ENCODE measurements at places on chromosomes 3 and 15.

DNA sequence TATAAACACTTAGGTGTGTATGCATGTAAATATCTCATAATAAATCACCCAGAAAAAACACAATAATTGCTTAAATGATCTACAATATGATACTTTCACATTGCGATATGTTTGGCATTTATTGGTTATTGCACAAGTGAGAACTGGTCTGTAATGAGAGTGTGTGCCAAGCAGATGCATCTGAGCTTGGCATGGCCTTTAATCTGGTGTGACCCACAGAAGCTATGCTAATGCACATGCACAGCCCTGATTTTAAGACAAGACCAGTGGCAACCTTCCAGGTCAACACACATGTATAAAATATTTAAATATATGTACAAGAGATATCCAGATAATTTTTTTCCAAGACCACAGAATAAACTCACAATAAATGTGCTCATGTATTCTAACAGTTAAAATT lies 42.7 kb downstream of the C2CD4A start:
- DNase-seq, result no peak

DNA sequence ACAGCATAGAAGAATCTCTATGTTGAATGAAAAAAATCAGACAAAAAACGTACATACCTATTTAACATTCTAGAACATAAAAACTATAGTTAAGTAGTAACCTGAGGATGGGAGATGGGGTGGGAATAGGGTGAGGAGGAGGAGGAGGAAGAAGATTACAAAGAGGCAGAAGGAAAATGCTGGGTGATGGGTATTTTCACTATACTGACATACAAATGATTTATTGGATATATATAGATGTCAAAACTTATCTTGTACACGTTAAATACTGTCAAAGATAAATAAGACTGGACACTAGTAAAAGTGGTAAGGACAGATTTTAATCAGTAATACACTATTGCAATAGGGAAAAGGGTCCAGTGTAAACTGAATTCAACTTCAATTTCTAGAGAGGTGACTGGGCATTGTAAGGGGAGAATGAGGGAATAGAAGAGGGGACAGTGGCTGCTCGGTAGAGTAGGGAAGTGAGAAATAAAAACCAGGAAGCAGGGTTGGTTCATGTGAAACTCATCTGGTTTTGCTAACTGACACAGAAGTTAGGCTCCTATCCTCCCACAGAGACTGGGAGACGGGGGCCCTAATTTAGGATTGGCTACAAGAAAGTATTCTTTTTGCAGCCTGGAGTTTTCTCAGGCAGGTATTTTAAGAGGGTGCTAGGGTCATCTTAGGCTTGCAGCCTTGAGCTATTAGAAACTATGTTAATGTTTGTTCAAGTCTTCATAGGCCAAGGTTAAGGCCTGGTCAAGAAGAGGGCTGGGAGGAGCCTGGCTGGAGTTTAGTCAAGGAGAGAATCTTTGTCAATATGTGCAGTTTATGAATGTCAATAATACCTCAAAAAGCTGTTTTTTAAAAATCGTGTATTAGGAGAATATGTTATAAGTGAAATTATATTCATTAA lies 15.0 kb upstream of the C15orf61 start:
- DNase-seq, result no peak

- DNase-seq, result no peak
Measured at GRCh38 chr15:94231723-94232468, 535 bp downstream of the MCTP2 start.

DNA sequence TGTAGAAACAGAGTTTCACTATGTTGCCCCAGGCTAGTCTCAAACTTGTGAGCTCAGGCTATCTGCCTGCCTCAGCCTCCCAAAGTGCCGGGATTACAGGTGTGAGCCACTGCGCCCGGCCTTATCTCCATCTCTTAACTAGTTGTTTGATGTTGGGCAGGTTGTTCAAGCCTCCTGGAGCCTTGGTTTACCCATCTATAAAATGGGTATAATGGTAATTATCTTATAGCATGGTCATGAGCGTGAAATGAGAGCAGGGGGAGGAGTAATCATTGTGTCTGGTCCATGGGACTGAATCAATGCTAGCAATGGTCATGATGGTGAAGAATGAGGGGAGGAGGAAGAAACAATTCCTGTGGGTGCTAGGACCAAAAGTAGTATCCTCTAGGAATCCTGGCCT lies 32.0 kb downstream of the SMAD3 start:
- DNase-seq, result no peak

GRCh38 chr3:16663854-16664712 lies 58.9 kb upstream of the DAZL start:
- no peak for DNase-seq

DNA sequence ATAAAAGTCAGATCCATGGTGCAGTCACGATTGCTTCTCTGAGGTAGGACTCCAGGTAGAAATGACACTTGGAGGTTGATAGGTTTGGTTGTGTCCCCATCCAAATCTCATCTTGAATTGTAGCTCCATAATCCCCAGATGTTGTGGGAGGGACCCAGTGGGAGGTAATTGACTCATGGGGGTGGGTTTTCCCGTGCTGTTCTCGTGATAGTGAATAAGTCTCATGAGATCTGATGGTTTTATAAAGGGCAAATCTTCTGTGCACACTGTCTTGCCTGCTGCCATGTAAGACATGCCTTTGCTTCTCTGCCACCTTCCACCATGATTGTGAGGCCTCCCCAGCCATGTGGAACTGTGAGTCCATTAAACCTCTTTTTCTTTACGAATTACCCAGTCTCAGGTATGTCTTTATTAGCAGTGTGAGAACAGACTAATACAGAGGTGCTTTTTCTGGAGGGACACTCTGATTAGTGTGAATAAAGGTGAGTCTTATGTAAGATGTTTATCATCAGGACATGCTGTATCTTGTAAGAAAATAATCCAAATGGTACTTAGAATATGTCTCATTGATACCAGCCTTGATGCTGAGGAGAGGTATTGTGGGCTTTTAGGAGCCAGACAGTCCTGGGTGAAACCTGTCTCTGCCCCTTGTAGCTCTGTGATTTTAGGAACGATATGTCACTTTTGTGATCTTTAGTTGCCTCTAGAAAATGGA lies 43.0 kb downstream of the SLCO3A1 start:
- no peak for DNase-seq

GRCh38 chr3:46990573-46991374 lies 11.3 kb downstream of the NBEAL2 start:
- no peak for DNase-seq

DNA sequence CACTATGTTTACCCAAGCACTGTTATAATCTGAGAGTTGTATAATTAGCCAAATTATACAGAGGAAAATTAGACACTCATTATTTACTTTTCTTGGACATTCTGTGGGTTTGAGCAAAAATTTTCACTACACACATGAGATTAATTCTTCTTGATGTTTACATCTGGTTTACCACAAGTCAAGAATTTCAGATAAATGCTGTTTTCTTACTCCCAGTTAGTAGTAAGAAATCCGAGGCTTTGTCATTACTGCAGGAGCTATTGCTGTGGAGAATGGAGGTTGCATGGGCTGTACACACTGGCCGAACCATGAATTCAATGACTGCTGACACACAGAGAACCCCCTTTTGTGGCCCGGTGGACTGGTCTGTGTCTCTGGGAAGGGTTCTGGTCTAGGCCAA lies 207.7 kb upstream of the CFAP20DC start:
- no peak for DNase-seq

GRCh38 chr3:177109688-177110330 lies 87.5 kb downstream of the TBL1XR1 start:
- DNase-seq, result no peak

DNA sequence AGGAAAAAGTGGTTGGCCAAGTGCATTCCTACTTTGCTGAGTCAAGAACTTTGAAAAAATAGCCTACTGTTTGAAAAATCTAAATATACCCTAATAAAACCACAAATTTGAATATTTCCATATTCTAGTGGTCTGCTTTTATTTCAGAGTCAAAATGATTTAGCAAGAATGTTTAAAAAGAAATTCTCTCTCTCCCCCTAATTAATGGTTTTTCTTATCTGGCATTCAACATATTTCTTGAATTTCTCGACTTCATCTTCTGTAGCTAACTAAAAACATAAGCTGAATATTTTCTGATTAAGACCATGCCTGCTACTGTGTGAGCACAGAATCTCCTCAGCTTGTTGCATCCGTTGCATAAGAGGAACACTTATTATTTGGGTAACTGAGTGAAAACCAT lies 563.5 kb upstream of the TBL1XR1 start:
- no peak for DNase-seq

GRCh38 chr15:84953136-84953535 lies 28.5 kb upstream of the PDE8A start:
- no peak for DNase-seq

GRCh38 chr3:166759736-166760513 lies 620.2 kb downstream of the ZBBX start:
- DNase-seq, result no peak

GRCh38 chr15:100658895-100659294 lies 56.5 kb downstream of the ASB7 start:
- DNase-seq, result no peak

DNA sequence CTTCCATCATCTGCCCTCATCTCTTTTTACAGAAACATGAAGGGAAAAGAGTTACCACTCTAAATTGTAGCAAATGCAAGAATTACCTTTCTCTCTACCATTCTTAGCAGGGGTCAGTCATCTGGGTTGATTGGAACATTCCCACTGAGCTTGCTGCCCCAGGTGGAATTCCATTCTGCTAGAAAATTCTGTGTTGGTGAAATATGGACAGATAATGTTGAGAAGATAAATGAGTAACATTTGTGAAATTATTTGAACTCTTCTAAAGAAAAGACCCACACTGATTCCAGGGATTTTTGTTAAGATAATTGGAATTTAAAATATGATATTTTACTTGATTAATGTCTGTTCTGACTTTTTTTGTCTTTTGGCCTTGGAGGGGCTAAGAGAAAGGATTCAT lies 11.0 kb upstream of the CPA3 start:
- no peak for DNase-seq

DNA sequence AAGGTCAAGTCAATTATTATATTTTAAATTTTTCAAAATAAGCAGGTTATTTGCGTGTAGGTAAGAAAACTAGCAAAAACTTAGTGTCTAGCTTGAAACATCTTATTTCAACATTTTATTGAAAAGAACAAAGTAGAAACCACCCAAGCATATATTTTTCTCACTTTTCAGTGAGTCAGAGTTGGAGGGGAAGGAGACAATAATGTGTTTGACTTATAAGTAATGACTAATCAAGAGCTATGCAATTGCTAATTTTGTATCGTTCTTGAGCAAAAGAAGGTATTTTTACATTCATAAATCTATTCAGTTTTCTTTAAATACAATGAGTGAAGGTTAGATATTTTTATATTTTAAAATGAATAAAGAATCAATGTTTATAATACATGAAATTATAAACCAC lies 54.4 kb upstream of the P2RY1 start:
- DNase-seq, result no peak

DNA sequence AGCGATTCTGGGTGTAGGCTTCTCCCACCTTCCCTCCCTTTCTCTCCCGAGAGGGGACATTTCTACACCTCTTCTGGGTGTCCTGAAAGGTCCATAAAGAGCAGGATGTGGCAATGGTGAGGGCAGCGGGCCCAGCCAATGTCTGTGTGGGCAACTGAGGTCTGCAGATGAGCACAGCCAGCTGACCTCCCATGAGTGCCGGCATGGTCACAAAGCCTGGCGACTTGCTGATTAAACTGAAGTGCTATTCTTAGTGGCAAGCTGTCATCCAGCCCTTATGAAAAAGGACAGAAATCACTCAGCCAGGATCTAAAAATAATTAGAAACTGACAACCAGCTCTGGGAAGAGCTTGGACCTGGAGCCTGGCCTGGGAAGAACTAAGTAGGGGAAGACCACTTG lies 124.3 kb upstream of the RGMA start:
- no peak for DNase-seq

- DNase-seq, result no peak
Measured at GRCh38 chr3:15933439-15934139, 135.8 kb upstream of the ANKRD28 start.

- no peak for DNase-seq
Measured at GRCh38 chr15:74776821-74777768, 4.8 kb upstream of the CSK start.

- no peak for DNase-seq
Measured at GRCh38 chr15:40449275-40449674, 8.5 kb downstream of the BAHD1 start.

DNA sequence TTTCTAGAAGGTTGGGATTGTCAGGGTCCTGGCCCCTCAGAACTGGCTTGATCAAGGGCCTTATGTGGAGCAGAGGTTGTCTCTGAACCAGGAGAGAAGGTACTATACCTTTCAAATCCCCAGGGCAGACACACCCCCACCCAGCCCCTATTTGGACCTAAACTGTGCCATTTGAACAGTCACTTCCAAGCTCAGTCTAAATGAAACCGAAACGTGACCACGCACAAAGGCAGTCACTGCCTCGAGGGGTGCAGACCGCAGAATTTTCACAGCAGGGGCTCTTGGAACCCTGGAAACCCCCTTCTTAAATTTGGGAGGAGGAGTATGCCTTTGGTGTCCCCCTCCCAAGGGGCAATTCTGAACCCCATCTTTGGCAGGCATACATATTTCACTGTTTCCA lies 53.7 kb downstream of the GRIP2 start:
- DNase-seq, result no peak

DNA sequence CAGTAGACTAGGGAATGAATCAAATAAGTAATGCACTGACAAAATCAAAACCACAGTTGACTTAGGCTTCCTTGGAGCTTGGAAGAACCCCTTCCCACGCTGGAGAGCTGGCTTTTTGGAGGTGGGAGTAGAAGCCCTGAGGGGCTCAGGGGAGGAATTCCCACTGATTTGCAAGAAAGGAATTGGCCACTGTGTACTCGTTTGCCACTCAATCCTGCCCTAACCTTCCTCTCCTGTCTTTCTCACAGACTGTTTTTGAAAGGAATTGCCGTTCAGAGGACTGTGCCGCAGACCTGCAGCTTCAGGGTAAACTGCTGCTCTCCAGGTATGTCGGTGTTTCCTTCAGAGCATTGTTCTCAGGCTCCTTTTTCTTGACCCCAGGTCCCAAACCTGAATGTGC lies 208.2 kb upstream of the CTDSPL start:
- DNase-seq, result no peak

DNA sequence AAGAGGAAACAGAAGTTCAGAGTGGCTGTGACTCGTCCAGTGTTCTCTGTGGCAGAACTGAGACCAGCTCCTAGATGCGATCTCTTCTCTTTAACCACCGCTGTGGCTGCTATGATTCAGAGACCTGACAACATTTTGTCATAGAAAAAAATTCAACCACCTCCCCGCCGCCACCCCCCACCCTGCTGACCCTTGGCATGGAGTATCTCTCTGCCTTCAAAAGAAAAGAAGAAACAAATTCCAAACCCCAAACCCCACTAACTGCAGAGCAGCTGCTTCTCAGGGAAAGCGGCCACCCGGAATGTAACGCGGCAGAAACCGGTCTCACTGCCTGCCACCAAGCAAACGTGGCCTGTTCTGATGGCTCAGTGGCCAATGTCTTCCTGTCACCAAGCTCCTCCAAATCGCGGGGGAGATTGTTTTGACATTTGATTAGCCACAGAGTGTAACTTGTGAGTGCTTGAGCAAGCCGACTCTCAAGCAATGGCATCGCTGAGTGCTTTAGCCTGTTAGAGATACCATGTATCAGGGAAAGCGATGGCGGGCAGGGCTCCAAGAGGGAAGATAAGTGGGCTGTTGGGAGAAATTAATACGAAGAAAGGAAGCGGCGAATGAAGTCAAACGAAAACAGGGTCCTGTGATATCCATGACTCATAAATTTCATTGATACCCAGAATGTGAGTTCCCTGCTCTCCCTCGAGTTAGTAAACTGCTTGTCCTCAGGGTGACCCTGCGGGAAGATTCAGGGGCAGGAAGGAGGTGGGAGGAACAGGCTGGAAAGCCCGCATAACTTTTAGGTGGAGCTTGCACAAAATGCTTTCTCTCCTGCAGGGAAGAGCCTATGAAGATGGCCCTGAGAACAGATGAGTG lies 44.8 kb upstream of the TLE3 start:
- peak; percentile 77 for DNase-seq

- DNase-seq, result peak; percentile 10
Measured at GRCh38 chr15:92091155-92091734, 237.7 kb downstream of the SLCO3A1 start.
